ENCODE measurements at places on chromosomes 3 and 15.
A peak's percentile ranks its signal among the peaks of the same experiment; 100 is the strongest.

GRCh38 chr3:72375237-72376076, 472.8 kb downstream of the SHQ1 start:
- ATAC-seq, result peak; percentile 86

- ATAC-seq, result no peak
Measured at GRCh38 chr3:156834962-156835535, 8.9 kb downstream of the LEKR1 start.

GRCh38 chr3:120682095-120682681, at the start of gene HGD:
TSS of gene HGD (minus strand) at chr3:120682239. CDS start at chr3:120682111, 128 bp downstream.
- no peak for ATAC-seq

- ATAC-seq, result no peak
Measured at GRCh38 chr3:85890043-85890555, 931.3 kb downstream of the CADM2 start.

- peak; percentile 39 for ATAC-seq
Measured at GRCh38 chr3:28915741-28916500, 364.9 kb upstream of the RBMS3 start.

DNA sequence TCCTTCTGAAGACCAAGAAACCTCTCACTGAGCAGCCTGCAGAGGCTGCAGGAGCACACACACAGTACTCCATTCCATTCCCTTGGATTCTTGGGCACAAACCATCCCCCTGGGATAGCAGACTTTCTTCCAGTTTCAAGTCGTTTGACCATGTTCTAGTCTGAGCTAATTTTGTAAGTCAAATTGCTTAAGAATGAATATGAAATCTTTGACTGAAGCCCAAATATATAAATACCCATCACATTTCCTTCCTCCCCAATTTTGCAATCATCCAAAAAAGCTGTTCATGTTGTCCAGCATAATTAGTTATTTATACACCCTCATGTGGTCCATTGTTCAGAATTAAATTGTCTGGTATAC, 231.2 kb upstream of the TPRG1 start:
- ATAC-seq, result no peak

DNA sequence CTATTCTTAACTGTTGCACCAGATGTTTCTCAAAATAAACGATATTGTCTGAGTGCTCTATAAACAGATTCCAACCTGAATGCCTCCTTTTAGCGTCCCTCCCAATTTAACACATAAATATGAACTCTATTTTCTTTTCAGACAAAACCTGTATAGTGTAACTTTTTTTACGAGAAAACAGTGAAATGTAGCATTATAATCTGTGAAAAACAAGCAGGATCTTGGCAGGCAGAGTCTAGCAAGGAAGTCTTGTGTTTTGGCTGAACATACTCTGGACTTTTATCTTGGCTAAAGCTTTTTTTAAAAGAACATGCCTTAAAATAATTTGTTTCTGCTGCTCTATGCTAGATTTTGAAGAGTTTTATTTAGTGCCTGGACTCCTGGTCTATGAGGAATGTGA, 150.5 kb downstream of the ROBO2 start:
- ATAC-seq, result no peak

DNA sequence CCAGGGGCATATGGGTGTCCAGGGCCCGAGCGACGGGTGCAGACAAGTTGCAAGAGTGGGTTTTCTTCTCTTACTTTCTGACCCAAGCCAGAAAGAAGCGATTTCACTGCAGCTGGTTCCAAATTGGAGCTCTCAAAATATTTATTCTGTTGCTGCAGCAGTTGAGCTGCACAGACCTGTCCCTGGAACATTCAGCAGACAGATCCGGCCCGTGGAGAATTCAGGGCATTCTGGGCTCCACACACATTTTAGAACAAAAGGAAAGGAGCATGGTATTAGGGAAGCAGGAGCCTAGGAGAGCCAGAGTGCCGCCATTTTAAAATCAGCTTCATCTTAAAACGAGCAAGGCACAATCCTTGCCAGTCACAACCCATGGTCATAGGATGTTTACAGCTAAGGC, 135.3 kb upstream of the TPM1 start:
- ATAC-seq, result no peak
